ENCODE measurements at places on chromosomes 4 and X.
A peak's percentile ranks its signal among the peaks of the same experiment; 100 is the strongest.

- DNase-seq, result no peak
Observed at GRCh38 chrX:155061760-155062159, 9.2 kb downstream of the CMC4 start.

DNA sequence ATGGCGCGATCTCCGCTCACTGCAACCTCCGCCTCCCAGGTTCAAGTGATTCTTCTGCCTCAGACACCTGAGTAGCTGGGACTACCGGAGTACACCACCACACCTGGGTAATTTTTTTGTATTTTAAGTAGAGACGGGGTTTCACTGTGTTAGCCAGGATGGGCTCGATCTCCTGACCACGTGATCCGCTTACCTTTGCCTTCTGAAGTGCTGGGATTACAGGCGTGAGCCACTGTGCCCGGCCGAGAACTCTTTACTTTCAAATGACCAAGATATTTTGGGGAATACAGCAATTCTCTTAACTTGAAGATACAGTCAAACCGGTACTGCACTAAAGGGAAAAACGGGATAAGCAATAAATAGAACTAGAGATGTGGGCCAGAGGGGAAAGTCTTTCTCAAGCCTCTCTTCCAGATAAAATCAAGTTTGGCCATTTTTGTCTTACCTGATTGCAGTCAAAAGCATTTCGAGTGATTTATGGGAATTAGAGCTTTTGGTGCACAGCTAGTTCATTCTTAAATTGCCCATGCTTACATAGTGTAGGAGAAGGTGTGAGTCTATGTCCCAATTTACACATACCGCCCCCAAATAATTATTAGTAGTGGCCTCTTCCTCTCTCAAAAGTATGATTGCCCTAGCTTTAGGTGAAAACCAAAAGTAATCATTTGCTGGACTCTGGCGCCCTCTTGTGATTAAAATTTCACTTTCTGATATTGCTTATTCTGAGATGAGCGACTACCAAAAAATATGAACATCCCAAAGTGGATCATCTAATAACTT lies 53.2 kb upstream of the ABCG2 start:
- DNase-seq, result peak; percentile 62

DNA sequence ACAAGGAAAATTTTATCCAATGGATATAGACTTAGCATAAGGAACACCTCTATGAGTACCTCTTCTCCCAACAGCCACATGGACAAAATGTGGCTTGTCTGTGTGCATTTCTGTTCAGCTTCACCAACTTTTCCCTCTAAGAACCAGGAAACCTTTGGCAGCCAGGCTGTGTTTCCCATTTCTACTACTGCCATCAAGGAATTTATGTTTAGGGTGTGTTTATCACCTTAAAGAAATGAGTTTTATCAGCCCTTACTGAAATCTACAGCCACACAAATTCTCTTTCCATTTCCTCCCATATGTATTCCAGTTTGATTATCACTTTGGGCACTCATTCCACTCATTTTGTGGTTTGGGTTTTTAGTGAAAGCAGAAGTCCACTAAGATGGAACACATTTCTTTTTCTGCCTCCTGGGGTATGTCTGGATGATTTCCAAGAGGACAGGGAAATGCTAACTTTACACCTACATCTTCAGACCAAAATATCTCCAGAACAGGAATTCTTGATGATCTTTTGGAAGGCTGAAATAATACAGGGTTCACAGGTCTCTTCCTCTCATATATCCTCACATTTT lies 82.6 kb upstream of the MAOA start:
- DNase-seq, result no peak

DNA sequence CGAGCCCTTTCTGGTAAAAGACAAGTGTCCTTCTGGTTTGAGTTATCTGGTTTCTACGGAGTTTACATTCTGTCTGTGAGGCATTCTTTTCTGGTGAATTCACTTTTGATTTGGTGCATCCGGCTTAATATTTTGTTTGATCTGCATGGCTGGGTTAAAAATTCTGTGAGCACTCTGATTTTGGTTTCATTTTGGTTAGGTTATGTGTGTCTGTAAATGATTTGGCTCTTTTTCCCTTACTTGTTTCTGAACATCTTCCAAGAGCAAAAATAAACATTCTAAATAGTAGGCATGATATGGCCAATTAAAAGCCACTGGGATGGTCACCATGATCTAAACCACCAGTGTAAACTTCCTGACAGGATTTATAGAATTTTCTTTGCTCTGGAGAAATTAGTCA lies 85.7 kb upstream of the PTPN13 start:
- no peak for DNase-seq

DNA sequence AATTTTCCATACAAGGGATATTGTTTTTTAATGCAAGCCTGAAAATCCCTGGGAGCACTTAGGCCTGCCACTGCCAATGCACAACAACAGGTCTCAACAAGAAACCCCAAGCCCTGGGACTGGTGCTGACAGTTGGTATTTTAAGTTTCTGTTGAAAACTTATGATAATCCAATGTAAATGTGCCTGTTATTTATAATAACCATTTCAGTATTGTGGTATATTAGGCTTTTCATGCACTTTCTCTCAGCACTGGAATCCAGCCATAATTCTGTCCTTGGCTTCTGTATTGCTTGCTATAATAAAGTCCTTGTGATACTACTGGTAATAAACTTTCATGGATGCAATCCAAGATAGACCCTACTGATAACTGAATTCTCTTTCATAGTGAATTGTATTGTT lies 218.9 kb downstream of the PCDH7 start:
- DNase-seq, result no peak

DNA sequence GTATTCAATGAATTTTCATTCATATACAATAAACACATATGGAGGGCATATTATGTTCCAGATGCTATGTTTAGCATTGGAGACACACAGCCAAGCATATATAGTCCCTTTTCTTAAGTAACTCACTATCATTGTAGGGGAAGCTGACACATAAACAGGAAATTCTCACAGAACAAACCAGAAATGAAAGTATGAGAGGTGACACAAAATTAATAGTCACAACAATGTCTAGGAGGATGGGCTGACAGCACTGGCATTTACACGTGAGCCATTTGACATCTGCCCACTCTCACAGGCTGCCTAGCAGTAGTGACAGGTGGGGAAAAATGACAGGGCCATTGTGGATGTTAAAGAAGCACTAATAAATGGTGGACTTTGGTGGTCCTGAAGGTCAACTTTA lies 2.6 kb upstream of the CNOT6L start:
- DNase-seq, result peak; percentile 3

- DNase-seq, result no peak
Observed at GRCh38 chr4:42673082-42673425, 16.1 kb upstream of the ATP8A1 start.

GRCh38 chr4:150207871-150208270 lies 129.6 kb downstream of the DCLK2 start:
- no peak for DNase-seq

DNA sequence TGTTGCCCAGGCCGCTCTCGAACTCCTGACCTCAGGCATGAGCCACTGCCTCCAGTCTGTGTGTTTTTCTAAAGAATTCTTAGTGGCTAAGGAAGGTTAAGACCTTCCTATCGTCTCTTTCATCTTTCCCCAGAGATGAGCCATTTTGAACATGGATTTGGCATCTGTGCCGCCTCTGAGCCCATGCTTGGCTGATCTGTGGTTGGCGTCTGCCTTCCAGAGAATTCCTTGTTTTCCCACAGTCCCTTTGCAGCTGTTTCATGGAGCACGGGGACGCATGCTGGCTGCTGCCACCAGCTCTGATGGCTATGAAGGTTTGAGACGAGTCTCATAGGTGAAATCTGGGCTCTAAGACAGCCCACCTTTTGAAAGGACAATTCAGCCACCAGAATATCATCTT lies 60.4 kb downstream of the SHROOM2 start:
- DNase-seq, result no peak

DNA sequence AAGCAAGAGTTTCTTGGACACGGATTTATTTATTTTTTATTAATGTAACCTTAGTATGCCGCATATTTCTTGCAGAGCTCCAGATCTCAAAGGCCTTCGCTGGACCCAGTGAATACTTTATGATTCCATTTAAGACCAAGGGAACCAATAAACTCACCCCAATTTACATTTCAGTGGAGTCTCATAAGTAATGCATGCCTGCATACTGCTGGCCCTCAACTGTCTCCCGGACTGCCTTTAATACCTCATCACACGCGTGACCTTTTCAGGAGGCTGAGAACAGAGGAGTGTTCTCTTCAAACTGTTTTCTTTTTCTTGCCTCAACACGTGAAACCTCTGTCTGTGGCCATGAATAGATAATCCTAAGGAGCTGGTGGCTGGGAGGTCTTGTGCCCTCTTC lies 240.9 kb downstream of the STIM2 start:
- no peak for DNase-seq

DNA sequence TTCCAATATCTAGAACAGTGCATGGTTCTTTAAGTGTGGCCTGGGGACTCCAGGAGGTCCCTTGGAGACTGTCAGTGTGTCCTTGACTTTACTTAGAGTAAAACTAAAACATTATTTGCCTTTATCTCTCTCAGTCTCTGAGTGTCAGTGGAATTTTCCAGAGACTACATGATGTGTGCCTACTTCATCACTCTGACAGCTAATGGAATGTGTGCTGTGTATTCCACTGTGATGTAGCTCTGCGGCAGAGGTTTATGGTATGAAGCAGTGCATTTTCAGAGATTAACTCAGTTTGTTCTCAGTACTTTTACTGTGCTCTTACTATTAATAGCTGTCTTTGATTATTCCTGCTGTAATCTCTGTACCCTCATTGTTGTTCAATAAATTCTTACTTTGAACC lies 85.6 kb downstream of the MANBA start:
- no peak for DNase-seq

GRCh38 chr4:13704035-13704434 lies 76.5 kb upstream of the BOD1L1 start:
- DNase-seq, result peak; percentile 47

DNA sequence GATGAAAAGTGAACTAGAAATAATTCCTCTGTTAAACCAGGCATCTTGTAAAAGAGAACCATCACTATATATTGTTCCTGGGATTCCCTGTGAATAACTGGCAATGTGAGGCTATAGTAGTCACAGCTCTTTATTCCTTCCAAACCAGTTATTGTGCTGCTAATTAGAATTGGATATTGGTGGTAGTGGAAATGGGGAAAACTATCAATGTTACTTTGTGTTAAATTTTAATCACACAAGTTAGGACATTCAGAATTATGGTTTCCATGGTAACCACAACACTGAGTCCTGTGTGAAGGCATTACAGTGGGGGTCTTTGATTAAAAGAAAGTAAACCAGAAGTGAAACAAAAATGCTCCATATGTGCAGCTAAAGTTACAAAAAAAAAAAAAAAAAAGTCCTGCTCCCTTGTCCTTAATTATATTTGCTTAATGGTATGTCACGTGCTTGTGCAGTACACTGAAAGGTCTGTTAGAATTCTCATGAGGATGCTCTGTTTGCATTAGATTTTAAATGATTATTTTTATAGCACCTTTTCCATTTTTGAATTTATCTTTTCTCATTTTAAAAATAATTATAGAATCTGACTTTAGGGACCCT lies 200.4 kb downstream of the ADGRL3 start:
- no peak for DNase-seq

DNA sequence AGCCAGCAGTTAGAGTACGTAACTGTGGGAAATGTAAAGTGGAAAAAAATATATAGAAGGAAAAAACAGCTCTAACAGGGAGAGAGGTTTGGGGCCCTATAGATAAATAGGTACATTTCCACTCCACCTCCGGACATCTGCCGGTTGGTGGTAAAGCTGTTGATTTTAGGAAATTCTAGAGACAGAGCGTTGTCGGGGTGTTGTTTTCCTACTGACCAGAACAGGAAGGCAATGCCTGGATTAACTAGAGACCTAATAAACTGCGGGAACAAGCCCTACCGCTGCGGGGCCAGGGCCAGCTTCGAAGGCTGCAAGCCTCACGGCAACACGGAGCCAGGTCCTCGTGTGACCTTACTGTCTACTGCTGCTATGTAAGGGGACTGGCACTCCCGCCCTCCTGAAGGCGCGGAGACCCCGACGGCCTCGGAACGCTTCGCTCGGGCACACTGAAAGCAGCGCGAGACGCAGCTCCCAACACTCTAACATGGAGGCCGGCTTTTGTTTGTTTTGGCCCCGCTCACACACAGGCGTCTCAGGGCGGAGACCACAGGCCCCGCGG lies 702 bp upstream of the CDKN2AIP start:
- DNase-seq, result no peak
